ENCODE measurements at places on chromosomes 3 and 15. TPM values are rescaled to one million over a fixed set of nuclear protein-coding genes. Genes with fewer than 3 reads are reported as not detected.

The CHRNA5 gene
- total RNA-seq: 1.6 TPM

The CCR3 gene
- not detected for total RNA-seq

The IQCF5 gene
- total RNA-seq: not detected

The ZNF501 gene
- 2.2 TPM for total RNA-seq

The CLDN18 gene
- not detected for total RNA-seq

The SERPINI2 gene
- total RNA-seq: not detected

The TAGLN3 gene
- 0.76 TPM for total RNA-seq

The SPINK8 gene
- not detected for total RNA-seq

The CHRM5 gene
- total RNA-seq: not detected

The WDR49 gene
- total RNA-seq: 0.47 TPM

The ZBTB47 gene
- 19.1 TPM for total RNA-seq

The ZNF660 gene
- 0.88 TPM for total RNA-seq

All from glomerular endothelial cell (primary cell).